Amniotic stem cell (primary cell): ENCODE measurements at places on chromosomes 2 and 18.

GRCh38 chr2:155867564-155867963 lies 465.0 kb downstream of the NR4A2 start:
- DNase-seq: no peak

DNA sequence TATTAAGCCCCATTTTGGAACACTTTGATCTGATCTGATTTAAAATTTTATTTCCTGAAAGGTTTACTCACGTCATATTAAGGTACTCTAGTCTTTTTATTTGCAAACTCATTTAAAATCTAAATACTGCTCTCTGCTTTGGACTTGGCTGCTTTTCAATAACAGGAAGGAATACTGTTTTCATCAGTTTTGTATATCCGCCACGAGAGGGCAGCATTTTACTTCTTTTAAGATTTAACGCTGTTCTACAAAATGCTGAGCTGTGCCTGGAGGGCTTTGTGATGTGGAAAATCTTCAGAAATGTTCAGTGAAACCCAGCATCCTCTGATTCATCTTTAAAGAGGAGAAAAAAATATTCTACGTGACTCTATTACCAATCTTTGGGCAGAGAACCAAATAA lies 37.5 kb upstream of the SLC38A11 start:
- DNase-seq: peak; percentile 95

GRCh38 chr2:12335131-12335530 lies 381.6 kb upstream of the TRIB2 start:
- no peak for DNase-seq

DNA sequence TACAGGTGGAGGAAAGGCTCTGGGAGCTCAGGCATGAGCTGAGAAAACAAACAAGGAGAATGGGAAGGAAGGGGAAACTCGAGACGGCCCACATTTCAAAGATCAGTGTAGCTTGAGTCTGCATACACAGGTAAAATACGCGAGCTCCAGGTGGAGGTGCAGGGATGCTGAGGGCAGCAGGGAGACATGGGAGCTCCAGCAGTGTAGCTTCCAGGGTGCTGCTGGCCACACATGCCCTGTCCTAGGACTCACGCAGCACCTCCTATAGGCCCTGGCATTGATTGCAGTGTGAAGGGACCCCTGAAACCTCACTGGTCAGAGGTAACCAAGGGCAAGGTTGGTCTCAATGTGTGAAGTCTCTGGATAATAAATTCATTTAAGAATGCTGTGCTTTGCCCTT lies 362.8 kb upstream of the HS6ST1 start:
- DNase-seq: no peak

DNA sequence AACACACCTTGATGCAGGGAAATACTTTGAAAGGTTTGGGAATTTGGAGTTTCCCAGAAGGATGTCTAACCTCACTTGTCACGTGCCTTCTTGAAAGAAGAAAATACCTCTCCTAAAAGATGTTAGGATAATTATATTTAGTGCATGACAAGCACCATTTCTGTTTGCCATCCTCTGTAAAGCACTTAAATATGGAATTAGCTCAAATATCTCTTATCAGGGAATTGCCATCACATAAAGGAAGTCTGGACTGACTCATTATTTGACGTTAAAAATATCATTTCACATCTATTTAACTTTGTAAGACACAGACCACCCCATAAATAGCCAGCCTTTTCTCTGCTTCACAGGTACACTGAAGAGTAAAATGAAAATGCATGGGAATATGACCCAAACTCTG lies 140.1 kb downstream of the STK39 start:
- DNase-seq: no peak

DNA sequence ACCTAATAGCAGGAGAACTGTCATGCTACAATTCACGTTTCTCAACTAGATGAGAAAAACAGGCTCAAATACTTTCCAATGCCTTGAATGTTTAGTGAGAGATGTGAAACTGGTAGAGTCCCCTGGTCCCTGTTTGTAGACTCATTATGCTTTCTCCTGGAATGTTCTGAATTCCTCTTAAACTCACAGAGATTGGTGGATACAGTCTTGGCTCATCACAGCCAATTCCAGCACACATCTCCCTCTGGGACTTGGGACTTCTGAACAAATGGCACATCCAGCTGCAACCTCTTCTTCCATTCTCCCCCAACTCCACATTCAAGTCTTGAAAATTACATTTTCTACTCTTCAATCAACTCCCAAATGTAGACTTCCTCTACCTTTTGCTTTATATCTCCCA lies 58.4 kb upstream of the NT5C1B start:
- no peak for DNase-seq
